BJ (cell line): ENCODE measurements at places on chromosomes 11 and 22. TPM values are rescaled to one million over a fixed set of nuclear protein-coding genes. Genes with fewer than 3 reads are reported as not detected.

Gene CLCF1
- polyA plus RNA-seq: 13.9 and 21.3 TPM in 2 replicates

DNA sequence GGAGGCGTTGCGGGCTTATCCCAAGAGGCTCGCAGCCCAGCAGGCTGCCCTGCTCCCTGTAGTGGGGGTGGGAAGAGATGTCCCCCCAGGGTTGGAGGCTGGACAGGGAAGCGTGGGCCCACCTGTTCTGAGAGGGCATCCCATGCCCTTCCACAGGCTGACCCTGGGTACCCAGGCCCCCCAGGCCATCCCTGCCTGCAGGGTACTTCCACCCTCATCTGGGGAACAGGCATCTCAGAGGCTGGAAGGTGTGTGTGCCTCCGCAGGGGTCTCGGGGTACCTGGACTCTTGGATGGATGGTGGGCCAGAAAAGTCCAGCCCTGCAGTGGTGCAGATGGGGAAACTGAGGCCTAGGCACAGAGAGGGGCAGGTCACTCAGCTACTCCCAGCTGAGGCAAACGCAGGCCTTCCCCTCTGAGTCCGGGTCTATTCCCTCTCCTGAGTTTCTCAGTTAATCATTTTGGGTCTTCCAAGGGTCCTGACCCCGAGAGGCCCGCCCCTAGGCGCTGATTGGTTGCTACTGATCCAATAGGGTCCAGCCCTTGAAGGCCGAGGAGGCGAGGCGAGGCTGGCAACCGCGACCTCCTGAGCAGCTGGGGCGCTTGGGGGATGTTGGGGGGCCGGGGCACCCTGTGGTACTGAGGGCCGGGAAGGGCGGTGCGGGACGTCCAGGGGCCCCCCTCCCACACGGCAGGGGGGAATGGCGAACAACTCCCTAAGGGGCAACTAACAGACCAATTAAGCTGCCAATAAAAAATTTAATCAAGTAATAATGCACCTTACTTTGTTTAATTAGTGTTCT, 23.8 kb downstream of the FLRT1 start:
- no peak for DNase-seq

DNA sequence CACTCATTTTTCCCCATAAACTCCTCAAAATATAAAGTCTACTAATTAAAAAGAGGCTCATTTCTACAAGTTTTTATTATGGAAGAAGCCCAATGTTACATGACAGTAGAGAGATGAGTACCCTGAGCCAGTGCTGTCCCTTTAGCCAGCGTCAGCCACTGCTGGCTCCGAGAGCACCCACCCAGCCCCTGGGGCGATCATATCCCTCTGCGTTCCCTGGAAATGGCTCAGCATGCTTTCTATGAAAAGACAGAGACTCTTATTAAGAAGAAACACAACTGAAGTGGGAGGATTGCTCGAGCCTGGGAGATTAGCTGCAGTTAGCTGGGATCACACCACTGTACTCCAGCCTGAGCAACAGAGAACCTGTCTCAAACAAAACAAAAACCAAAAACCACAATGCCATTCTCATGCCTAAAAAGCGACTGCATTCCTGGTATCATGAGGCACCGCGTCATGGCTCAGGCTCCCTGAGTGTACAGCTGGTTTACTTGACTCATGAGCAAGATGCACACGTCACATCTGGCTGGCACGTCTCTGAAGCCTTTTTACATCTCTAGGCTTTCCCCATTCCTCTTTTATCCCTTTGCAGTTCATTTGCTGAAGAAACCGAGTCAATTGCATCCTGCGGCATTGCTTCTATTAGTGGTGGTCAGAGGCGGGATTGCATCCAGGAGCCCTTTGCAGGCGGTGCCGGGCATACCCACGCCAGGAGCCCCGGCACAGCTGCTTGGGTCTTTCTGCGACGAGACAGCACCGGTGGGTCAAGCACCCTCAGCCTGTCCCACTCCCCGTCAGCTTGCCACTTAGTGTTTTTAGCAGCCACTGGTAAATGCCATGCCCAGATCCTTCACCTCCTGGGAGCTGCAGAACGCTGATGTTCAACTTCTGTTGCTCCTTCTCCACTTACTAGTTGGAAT, 119.9 kb downstream of the CTTN start:
- peak; percentile 23 for DNase-seq

DNA sequence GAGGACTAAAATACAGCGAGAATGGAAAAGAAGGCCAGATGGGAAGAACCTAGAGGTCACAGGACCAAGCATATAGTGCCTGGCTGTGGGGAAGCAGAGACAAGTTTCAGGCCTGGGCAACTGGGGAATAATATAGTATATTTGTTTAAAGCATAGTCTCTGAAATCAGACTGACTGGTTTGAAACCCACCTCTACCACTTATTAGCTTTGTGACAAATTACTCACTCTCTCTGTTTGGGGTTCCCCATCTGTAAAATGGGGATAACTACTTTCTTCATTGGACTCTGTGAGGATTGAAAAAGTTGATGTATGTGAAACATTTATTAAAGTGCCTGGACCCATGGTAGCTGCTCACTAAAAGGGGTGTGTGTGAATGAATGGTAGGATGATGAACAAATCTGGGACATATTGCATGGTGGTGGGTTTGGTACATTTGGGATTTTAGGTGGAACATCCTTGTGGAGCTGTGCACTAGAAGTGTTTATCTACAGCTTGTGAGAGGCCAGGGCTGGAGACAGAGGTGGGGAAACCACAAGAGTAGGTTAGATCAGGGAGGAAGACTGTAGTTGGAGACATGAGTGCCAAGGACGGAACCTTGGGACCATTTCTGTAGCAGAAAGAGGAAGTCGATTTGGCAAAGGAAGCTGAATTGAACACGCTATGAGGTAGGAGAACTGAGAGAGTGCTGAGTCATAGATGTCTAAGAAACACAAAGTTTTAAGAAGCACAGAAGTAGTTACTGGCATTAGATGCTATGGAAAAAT, 52.6 kb downstream of the SWAP70 start:
- no peak for DNase-seq

GRCh38 chr11:100849009-100849900, 162.2 kb downstream of the ARHGAP42 start:
- peak; percentile 96 for DNase-seq

DNA sequence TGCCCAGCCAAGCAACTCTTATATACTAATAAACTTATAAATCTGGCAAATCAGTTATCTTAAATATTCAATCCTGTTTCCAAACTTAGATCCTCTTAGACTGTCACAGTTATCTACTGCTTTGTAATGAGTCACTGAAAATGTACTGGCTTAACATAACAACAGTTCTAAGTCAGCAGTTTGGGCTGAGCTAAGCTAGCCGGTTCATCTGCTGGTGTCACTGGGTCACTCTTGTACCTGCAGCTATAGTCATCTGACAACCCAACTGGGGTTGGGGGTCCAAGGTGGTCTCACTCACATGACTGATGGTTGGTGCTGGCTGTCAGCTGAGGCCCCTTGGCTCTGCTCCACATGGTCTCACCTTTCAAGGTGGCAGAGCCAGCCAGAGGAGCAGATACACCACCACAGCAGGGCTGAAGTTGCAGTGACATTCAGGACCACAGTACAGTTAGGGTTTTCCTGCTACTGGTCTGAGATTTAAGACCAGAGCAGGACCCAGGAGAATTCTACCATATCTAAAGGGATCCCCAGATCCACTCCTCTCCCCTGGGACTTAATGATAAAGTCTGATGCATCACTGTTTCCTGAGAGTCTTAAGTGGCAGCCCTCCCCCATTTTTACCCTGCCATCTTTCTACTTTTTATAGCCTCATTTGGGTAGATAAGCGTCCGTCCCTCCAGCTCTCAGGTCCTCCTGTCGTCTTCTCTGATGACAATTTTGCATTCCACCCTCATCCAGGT, 7.9 kb upstream of the MACROD1 start:
- DNase-seq: no peak

- no peak for DNase-seq
Measured at GRCh38 chr22:39142088-39142680, 10.3 kb downstream of the CBX7 start.
